ENCODE measurements at places on chromosomes 7 and 10.

DNA sequence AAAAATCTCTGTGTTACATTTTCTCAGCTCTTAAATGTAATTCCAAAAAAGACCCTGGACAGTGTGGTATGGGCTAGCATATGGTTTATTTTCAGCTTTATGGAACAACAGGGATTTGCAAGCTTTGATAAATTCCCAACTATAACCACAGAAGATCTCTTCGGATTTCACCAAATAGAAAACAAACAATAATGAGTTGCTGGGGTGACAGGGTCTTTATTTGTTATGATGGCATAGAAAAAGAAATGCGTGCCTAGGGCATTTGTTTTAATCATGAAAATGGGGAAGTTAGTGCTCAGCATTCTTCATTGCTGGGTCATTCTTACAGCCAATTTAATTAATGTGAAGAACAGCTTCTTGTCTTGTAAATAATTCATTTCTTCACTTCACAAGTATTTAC, 139.0 kb downstream of the LRRN3 start:
- DNase-seq, result peak; percentile 2

- DNase-seq, result no peak
Measured at GRCh38 chr7:14381936-14382335, 392.5 kb upstream of the ETV1 start.

GRCh38 chr7:72805526-72806494, 22.2 kb downstream of the TYW1B start:
- DNase-seq, result no peak

GRCh38 chr7:19209166-19209696, 64.0 kb upstream of the FERD3L start:
- DNase-seq, result no peak

DNA sequence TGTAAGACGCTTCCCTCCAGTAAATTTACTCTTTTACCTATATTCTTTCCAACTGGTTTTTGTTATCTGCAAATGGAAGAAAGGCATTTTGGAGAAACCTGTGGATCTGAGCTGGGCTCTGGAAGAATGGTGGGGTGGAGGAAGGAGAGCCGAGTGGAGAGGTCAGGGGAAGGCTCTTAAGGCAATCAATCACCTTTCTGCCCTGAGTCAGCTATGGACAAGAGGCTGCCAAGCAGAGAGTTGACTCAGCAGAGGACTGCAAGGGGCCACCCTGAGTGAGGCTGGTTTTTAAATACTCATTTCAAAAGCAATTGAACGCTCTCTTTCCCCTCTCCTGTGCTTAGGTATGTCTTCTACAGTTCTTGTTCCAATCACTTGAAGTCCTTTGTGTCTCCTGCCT, 81.8 kb downstream of the SPAG6 start:
- no peak for DNase-seq

- DNase-seq, result no peak
Measured at GRCh38 chr10:123821136-123821535, 70.5 kb downstream of the CPXM2 start.

DNA sequence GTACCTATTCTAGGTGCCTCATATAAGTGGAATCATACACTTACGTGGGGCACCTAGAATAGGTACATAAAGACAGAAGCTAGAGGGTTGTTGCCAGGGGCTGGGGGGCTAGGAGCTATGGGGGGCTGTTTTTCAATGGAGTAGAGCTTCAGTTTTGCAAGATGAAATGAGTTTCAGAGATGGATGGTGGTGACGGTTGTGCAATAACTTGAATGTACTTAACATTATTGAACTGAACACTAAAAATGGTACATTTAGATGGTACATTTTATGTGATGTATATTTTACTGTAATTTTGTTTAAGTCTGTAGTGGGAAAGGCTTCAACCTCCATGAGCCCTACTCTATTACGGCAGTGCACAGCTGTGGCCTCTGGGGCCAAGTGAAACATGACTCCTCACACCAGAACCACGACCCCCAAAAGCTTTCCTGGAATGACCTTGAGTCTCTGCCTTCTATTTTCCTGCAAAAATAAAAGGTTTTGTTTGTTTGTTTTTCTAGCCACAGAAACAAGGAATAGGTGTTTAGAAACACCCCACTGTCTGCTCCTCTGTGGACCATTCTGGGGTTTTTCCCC, 147.3 kb upstream of the PLXNA4 start:
- DNase-seq, result no peak

GRCh38 chr7:86961686-86962085, 97.8 kb downstream of the ELAPOR2 start:
- no peak for DNase-seq

GRCh38 chr10:11143242-11143641, 125.6 kb downstream of the CELF2 start:
- DNase-seq, result no peak

DNA sequence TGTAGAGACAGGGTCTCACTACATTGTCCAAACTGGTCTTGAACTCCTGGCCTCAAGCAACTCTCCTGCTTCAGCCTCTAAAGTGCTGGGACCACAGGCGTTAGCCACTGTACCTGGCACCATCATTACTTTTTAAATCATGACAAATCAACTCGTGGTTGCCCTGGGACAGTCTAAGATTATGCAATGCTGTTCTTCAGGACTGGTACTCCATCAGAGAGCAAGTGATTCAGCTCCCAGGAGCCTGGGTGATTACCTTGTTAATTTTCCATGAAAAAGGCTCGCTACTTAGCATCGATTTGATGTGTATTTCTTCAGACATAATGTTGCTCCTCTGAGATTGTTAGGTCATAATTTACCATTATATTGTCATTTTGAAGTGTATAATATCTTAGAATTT, 158.9 kb upstream of the STEAP4 start:
- no peak for DNase-seq

GRCh38 chr7:66877577-66878300, 43.3 kb upstream of the TMEM248 start:
- DNase-seq, result no peak
